Mesangial cell (primary cell): ENCODE measurements at places on chromosomes 5 and 9. TPM values are rescaled to one million over a fixed set of nuclear protein-coding genes. Genes with fewer than 3 reads are reported as not detected.

The GRXCR2 gene
- not detected in 2 replicates for total RNA-seq

The TMEM252 gene
- not detected in 2 replicates for total RNA-seq

The RAB3C gene
- total RNA-seq, result under 0.01 TPM in 1 of 2 replicates, not detected in the other

The PPP1R26 gene
- total RNA-seq, result 17.1 and 23.1 TPM in 2 replicates

The TAS2R1 gene
- total RNA-seq, result not detected in 2 replicates

The DPYSL3 gene
- 238 and 275 TPM in 2 replicates for total RNA-seq

The SLC23A1 gene
- total RNA-seq, result 0.38 TPM in 1 of 2 replicates, not detected in the other

The NFIB gene
- 4.4 and 8.2 TPM in 2 replicates for total RNA-seq

The IL4 gene
- not detected in 2 replicates for total RNA-seq

The ELOVL7 gene
- 1.1 and 5.8 TPM in 2 replicates for total RNA-seq

The ENTREP1 gene
- 0.49 and 1.3 TPM in 2 replicates for total RNA-seq

The CAMSAP1 gene
- total RNA-seq, result 40.6 and 46.8 TPM in 2 replicates

The PCYOX1L gene
- 8.6 and 19.0 TPM in 2 replicates for total RNA-seq

The TMC1 gene
- total RNA-seq, result not detected in 2 replicates

The SLC46A2 gene
- not detected in 2 replicates for total RNA-seq

The CARD9 gene
- under 0.01 and 0.76 TPM in 2 replicates for total RNA-seq

The GLDC gene
- total RNA-seq, result 14.2 and 20.8 TPM in 2 replicates

The CDH18 gene
- 0.25 TPM in 1 of 2 replicates, not detected in the other for total RNA-seq

The FLT4 gene
- 0.38 and 0.81 TPM in 2 replicates for total RNA-seq
